Activated T-helper 17 cell treated with anti-CD3 and anti-CD28 coated beads, Interleukin-2, amount 50 U/mL, for 72 hours (primary cell): ENCODE measurements at places on chromosomes 3 and 15. TPM values are rescaled to one million over a fixed set of nuclear protein-coding genes. Genes with fewer than 3 reads are reported as not detected.

DNA sequence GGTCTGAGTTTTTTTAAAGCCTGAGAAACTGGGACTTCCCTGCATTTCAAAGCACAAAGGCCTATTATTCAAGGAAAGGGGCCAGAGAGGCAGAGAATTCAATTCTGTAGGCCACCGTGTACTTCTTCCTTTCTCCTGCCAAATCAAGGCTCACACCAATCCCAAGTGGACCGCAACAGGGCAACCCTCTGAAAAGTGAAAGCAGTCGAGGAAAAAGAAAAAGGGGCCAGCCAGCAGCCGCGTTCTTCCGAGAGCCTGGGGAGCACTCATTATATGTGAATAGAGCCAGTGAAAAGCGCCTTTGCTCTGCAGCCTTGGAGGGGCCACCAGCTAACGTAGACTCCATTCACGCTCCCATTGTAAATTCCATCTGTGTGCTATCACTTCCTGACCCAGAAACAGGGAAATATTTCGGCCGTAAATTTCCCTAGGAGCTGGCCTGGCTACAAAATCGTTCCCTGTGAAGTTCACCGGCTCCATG is 45.9 kb upstream of the THUMPD3 start:
- ATAC-seq = no peak

- ATAC-seq = no peak
Observed at GRCh38 chr3:61663356-61664104, 102.2 kb downstream of the PTPRG start.

DNA sequence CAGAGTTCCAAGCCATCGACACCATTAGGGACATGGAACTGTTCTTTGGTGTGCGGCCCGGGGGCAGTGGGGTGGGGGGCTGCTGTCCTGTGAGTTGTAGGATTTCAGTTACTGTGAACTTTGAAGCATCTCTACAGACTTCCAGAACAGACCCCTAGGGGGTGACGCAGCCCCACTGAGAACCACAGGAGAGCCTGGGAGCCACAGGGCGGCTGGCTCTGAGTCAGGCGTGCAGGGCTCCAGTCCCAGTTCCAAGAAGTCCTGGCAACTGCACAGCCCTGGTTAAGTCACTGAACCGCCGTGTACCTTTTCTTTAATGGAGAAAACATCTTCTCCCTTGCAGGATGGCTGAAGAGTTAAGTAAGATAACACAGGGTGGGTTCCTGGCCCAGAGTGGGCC is 23.5 kb upstream of the LRTM1 start:
- no peak for ATAC-seq

- ATAC-seq = no peak
Observed at GRCh38 chr3:29279286-29279685, 1.6 kb upstream of the RBMS3 start.

DNA sequence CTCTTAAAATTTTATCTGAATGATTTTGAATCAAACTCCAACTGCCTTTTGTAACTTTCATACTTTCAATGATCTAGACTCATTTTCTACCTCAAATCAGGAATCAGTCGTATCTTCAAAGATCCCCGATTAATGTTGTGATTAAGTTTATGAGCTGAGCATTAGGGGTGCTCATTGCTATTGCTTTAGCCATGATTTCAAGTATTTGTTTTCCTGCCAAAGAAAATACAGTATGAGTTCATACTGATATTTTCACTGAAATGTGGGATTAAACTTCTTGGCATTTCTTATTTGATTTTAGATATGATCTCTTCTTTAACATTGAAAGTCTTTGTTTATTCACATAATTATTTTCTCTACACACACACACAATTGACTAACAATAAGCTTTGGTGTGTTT is 785.6 kb downstream of the NTRK3 start:
- no peak for ATAC-seq

- ATAC-seq = no peak
Observed at GRCh38 chr3:190322604-190323245, 479 bp upstream of the CLDN1 start.

DNA sequence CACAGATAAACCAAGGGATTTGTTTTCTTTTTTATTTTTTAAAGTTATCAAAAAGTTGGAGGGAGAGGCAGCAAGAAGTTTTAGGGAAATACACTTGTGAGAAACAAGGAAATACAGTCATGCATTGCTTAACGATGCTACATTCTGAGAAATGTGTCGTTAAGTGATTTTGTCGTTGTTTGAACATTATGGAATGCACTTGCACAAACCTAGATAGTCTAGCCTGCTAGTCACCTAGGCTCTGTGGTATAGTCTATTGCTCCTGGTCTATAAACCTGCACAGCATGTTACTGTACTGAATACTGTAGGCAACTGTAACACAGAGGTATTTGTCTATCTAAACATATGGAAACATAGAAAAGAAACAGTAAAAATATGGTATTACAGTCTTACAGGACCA is 2.0 kb upstream of the NFKBIZ start:
- ATAC-seq = no peak

GRCh38 chr3:116070061-116070460 is 375.2 kb downstream of the LSAMP start:
- ATAC-seq = no peak

DNA sequence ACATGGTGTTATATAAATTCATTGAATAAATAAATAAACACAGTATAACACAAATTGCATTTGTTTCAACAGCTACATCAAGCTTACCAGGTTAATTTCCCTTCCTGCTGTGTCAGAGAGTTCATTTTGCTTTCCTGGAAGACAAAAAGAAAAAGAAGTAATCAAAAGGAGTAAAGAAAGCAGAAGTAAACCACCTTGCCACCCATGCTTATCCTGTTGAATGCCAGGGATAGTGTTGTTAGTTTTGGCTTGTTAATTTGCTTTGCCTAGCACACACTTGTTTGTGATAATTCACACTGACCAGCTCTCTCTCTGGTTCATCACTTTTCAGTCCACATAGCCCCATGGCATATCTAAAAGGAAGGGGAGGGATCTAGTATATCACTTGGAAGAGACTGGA is 29.6 kb downstream of the BTLA start:
- ATAC-seq = no peak

DNA sequence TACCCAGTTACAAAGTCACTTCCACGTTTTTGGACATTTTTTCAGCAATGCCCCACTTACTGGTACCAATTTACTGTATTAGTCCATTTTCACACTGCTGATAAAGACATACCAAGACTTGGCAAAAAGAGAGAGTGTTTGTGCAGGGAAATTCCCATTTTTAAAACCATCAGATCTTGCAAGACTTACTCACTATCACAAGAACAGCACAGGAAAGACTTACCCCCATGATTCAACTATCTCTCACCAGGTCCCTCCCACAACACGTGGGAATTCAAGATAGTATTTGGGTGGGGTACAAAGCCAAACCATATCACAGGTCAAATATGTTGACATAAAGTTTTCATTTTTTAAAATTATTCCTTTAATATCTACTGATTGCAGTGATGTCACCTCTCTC is 16.2 kb upstream of the ABI3BP start:
- no peak for ATAC-seq

DNA sequence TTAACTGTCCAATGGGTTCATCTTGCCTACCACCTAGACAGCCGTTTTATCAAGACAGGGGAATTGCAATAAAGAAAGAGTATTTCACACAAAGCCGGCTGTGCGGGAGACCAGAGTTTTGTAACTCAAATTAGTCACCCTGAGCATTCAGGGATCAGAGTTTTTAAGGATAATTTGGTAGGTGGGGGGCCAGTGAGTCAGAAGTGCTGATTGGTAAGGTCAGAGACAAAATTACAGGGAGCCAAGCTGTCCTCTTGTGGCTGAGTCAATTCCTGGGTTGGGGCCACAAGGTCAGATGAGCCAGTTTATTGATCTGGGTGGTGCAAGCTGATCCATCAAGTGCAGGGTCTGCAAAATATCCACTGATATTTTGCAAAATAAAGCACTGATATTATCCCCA is 29.9 kb upstream of the GPD1L start:
- ATAC-seq = no peak

Gene PCLAF
- total RNA-seq = 101 TPM

Gene FGD5
- 0.06 TPM for total RNA-seq

Gene SEMA6D
- total RNA-seq = not detected
